ENCODE measurements at places on chromosomes 13 and 19.
A peak's percentile ranks its signal among the peaks of the same experiment; 100 is the strongest.

DNA sequence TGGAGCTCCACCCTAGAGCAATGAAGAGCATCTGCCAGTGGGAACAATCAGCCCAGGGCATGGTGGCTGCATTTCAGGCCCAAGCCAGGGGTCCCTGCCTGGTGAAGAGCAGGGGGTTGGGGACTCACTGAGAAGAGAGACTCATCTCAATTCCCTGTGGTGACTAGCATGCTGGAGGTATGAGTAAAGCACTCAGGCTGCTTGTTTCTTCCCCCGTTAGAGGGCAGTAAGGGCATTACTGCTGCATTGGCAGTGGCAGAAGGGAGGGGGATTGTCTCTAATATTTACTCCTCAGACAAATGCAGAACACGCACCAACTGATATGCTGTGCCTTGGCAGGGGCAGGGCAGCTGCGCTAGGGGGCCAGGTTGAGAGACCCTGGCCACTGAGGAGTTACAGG lies 329.1 kb downstream of the SLITRK5 start:
- DNase-seq, result no peak

DNA sequence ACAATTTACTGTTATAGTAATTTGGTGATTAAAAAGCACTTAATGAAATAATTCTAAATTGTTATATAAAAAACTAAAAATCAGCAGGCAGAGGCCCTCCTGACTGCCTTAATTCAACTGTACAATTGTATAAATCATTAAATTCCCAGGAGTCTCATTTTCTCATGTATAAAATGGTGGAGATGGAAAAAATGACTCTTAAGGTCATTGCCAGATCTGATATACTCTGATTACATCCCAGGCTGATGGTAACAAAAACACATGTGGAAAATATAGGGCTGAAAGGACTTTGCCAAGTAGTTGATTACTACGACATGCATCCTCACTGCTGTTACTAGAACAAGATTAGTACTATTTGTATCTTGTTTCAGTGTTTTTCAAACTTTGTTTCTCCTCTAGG lies 1020.0 kb upstream of the SLC10A2 start:
- DNase-seq, result no peak

DNA sequence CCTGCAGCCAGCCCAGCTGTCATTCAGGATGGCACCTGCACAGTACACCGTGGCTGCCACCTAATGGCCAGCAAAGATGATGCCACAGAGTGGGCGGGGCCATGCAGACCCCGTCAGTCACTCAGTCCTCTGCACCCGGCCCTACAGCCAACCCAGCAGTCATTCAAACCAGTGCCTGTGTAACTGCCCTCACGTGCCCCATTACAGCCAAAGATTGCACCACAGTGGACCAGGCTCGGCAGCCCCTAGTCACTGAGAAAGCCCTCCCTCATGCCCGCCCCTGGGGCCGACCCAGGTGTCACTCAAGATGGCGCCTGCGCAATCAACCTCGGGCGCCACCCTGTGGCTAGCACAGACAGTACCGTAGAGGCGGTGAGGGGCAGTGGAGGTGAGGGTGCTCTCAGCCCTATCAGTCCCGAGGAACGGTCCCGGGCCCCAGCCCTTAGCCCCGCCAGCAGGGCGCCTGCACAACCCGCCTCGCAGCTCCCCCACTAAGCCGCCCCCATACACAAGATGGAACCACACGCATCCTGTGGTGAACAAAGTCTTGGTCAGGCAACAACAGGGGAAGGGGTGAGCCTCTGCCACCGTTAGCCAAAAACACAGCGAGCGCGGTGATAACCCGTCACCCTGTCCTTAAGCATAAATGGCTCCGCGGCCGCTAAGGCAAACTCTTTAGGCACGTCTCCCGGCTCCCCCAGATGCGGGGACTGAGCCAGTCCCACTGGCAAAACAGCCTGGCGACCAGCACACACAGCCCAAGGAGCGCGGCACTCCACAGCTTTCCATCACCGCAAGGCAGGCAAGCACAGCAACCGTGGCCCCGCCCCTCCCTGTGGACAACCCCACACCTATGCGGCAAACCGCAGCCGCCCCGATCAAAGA lies 2.3 kb downstream of the PEG3 start:
- no peak for DNase-seq

DNA sequence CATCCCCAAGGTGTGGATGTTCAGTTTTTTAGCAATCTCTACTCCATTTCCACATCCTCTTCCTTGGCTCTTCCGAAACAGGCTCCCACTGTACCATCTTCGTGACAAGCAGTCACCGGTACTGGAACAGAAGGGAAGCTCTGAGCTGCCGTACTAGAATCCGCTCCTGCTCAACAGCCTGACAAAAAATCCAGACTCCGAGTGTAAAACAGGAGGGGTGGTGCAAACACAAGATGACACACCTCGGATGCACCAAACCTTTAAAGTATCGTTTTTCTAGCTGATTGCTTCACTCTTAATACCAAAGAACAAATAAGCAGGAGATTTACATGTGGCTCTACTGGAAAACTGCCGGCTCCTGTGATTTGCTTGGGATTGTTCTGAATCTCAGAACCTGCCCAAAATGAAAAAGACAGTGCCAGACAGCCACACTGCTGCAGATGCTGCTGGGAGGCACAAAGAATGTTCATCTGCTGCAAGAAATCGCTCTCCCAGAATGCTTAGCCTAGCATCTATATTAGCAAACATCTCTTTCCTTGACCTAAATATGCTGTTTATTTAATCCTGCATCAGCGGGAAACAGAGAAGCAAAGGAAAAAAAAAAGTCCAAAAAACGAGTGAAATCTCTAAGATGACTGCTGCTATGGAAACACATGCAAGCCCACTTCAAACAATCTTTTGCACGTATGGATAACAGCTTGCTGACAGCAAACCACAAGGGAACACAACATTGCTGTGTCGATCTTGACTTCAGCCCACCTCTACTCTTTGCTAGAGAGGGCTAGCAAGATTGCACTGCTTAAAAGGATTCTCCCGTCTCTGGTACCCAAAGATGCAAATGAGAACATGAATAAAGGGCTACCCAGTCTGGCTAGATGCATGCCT lies 38.0 kb upstream of the DOCK9 start:
- DNase-seq, result no peak

- DNase-seq, result no peak
These were observed 22.5 kb upstream of the NDFIP2 start for GRCh38 chr13:79458436-79458835.

DNA sequence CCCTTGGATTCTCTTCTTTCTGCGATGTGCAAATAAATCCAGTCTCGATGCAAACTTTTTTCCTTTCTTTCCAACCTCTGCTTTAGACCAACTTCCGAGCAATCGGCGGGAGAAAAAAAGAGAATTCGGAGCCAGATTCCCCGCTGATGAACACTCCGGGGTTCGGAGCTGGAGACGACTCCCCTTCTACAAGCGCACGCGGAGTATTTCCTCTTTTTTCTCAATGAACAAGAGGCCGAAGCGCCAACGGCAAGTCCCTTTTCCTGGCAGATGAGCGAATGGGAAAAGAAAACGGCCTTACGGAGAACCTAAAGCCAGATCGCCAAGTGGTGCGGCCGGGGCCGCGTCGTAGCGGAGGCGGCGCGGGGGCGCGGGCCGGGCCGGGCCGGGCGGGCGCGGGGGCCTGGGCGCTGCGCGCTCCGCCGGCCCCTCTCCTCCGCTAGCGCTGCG lies 250 bp downstream of the SPRY2 start:
- no peak for DNase-seq

DNA sequence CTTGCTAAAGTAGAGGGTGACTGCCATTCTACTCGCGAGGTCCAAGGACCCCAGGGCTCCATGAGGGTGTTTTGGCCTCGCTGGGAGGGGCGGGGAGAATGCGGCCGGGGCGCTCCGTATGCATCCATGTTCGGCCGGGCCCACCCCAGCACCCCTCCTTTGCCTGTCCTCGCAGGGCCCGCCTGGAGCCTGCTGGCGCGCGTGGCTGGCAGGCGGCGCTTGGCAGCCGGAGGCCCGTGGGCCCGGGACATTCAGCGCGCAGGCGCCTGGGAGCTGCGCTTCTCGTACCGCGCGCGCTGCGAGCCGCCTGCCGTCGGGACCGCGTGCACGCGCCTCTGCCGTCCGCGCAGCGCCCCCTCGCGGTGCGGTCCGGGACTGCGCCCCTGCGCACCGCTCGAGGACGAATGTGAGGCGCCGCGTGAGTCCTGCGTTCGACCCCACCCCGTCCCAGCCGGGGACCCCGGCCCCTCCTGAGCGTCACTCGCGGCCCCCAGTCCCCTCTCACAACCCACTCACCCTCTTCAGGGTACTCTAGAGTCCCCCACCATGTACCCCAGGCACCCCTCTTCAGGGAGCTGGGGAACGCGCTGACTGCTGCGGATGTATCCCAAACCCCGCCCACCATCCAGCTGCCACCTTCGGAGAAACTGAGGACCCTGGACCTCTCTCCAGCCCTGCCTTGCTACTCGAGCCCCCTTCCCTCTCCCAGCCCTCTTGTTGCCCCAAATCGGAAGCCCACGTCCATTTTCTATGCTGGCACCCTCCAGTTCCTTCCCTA lies 4.1 kb downstream of the DLL3 start:
- DNase-seq, result peak; percentile 81

GRCh38 chr13:98826146-98826545 lies 73.7 kb upstream of the SLC15A1 start:
- DNase-seq, result no peak

DNA sequence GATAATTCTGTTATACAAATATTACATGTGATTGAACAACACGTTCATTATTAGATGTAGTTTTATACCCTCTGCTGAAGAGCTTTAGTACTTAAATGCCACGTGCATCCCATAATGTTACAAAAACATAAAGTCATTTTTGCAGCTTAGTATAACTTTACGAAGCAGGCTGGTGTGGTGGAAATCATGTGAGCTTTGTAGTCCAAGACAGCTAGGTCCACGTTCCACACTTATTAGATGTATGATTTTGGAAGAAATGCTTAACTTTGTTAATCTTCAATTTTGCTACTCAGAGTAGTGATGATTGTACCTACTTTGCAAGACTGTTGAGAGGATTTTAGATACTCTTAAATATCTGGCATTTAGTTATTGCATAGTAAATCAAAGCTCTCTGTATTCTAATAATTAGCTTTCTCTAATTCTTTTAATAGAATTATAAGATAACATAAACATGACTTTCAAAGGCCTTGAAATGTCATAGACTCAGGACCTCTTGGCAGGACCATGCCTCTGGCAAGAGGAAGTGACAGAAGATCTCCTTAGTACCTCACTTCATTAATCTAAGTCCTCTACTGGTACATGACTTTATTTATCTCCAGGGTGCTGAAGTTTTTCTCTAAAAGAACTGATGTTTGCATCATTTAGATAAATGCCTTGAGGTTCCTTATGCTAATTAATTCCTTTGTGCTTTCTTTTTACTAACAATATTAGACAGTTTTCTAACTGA lies 153.7 kb downstream of the PCDH20 start:
- no peak for DNase-seq

GRCh38 chr13:111159362-111160320 lies 44.5 kb downstream of the ARHGEF7 start:
- DNase-seq, result no peak

DNA sequence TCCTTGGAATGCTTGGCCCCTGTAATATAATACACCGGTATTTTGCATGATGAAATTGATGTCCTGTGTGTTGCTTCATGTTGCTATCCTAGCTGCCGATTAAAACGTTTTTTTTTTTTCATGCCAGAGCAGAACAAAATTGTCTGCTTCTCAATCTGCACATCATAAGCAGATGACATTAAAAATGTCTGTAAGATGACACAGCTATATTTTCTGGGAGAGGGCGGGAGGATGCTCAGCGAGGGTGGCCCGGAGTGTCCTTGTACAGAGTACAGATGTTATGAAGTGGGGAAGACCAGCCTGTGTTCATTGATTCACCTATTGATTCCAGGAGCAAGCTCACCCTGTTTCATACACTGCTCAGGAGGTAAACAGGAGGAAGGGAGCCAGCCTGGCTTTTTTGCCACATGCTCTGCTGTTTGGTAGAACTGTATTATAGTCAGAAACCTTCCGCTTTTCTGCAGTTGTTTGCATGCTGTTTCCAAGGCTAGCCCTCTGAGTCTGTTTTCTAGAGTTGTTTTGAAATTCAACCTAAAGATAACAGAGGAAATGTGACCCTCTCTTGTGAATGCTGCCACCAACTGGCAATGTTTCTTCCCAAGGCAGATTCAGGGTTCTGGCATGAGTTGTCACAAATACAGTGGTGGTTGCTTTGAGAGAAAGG lies 4.7 kb upstream of the IRS2 start:
- DNase-seq, result peak; percentile 17

DNA sequence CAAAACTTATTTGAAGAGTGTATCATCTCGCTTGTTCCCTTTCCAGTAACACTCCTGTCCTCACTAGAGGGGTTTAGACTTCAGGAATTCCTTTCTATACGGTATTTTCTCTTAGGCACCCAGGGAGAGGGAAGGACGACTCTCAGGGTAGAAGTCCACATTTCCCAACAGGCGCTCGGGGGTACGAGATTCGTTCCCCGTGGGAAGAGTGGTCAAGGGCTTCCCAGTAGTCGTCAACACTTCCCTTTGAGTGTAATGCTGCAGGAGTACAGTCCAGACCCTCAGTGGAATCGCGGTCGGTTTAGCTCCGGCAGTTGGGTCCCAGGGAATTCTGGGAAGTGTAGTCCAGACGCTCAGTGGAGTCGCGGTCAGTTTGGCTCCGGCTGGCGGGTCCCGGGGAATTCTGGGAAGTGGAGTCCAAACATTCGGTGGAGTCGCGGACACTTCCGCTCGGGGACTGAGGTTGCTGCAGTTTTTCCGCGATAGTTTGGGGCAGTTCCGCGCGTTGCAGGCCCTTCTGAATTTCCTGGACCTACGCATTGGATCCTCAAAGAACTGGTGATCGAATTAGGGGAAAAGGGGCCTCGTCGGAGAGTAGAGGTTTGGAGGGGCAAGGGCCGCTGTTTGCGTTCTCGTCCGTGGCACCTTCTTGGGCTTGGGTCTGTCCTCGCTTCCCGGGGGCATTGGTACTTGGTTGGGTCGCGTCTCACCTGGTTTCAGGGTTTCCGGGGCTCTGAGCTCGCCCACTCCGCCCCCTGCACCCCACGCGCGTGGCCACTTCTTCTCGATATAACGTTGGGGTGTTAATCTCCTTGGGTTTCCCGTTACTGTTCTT lies at the start of gene ZNF224:
Gene ZNF224, plus strand, starts transcription at position 431 of the 835 bp plus-strand sequence. CDS start 3,513 bp downstream, outside the sequence.
- DNase-seq, result peak; percentile 84

DNA sequence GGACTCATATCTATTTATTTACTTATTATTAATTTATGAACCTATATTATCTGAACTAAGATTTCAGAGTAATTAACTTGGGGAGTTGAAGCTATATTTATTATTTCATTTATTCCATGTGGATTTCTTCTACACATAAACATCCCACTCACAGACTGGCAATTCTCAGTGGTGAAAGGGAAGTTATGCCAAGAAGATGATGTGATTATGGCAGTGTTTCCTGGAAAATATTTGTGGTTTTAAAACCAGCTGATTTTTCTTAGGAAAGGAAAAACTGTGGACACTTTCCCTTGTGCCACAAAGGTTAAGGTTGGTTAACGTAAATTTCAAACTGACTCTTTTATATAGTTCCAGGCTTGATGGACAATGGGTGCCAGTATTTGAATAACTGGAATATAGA lies 513.1 kb downstream of the SLITRK6 start:
- no peak for DNase-seq

Measured in activated naive CD4-positive, alpha-beta T cell treated with Interleukin-2 at 50 U/mL for 16 hours (primary cell).